ENCODE measurements at places on chromosomes 2 and 18.

- no peak for DNase-seq
Observed at GRCh38 chr18:39772155-39772919, 2182.7 kb upstream of the PIK3C3 start.

DNA sequence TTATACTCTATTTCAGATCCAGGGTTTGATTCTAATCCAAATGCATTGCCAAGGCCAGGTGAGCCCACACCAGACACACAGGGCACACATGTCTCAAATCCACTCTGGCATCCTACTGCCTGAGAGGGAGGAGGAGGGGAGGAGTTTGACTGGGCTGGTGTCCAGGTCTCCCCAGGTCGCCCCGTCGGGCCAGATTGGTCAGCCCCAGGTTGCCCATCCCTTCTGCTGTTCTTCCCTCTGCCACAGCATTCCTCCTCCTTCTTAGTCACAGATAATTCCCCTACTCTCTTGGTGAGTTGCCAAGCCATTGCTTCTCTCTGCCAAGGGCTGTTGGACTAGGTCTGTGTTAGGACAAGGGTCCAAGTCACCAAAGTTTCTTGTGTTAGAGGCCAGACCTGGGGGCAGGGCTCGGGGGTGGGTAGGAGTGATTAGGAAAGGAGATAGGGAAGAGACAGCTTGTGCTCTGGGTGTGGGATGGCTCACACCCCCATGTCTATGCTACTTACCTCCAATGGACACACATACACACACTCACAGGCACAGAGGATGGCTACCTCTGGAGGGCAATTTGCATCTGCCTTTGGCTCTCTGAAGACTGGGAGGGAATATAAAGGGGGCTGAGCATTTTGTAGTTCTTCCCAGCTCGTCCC, 2.5 kb upstream of the EGR4 start:
- no peak for DNase-seq

DNA sequence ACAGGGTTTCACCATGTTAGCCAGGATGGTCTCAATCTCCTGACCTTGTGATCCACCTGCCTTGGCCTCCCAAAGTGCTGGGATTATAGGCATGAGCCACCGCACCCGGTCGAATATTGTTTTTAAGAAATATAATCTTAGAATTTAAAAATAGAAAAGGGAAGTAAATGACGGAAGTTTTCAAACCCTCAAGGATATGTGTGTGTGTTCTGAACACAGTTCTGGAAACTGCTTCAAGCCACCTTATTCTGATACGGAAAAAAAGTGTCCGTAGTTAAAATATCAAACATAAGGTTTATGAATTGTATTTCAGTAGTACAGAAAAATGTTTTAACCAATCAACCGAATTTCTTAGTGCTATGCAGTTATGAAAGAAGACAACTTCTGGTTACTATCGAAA, 115.9 kb downstream of the UPP2 start:
- DNase-seq, result no peak

- no peak for DNase-seq
Observed at GRCh38 chr2:12971581-12972365, 255.0 kb downstream of the TRIB2 start.

GRCh38 chr2:180366481-180366880, 359.4 kb upstream of the CWC22 start:
- DNase-seq, result no peak

GRCh38 chr18:79393635-79394533, 1.8 kb upstream of the NFATC1 start:
- no peak for DNase-seq

DNA sequence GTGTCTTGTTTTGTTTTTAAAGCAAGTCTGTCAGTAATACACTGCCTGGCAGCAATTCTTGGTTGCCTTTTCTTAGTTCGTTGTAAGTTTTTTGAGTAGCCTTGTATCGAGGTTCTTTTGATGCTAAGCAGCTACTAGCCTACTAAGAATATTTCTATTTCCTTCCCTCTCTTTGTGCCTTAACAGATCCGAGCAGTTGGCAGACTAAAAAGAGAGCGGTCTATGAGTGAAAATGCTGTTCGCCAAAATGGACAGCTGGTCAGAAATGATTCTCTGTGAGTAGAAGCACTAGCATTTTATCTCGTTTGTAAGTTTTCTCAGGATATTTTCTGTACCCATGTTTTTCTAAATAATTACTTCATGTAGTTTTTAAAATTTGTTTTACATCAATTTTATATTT, 15.1 kb downstream of the MFF start:
- no peak for DNase-seq

DNA sequence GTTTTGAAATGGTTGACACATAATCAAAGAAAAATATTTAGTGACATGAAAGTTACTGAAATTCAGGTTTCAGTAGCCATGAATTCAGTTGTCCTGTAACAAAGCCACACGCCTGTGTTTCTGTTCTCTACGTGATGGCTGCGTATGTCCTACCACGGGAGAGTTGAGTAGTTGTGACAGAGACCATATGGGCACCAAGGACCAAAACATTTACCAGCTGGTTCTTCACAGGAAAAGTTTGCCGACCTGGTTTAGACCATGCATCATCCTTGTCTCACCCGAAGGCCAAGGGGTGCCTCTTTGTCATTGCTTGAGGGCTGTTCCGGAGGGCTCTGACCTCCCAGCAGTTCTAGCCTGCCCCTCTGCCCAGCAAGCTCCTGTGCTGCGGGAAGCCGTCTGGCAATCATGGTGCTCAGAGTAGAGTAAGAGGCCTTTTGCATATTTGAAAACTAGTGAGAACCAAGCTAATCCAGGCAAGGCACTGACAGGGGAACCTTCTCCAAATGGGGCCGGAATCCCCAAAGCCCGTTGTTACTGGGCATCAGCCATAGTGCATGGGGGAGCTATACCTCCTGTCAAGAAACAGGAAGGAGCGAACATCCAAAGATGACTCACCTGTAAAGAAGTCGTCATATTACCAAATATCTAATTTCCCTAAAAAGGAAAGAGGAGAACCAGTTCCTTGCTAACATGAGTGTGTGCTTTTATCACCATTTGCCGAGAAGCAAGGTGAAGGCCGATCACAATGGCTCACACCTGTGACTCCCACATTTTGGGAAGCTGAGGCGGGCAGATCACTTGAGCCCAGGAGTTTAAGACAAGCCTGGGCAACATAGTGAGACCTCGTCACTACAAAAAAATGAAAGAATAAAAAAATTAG, 92.6 kb upstream of the RAB12 start:
- no peak for DNase-seq

DNA sequence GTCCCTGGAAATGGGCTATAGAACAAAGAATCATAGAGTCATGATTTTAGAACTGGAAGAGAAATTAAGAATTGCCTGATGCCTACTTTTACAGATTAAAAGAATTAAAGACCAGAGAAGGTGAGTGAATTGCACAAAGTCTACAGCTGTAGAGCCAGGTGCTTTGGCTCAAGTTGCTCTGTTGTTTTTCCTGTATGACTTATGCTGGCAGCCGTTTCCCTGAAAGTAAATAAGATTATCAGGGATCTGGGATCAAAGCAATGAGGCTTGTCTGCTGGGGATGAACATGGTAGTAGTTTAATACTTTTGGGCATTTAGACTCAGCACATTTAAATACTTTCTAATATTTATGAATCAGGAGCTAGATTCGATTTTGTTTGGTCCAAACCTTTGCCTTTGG, 166.9 kb downstream of the PRPF40A start:
- DNase-seq, result no peak

- no peak for DNase-seq
Observed at GRCh38 chr2:133525613-133526529, 42.4 kb downstream of the NCKAP5 start.

- DNase-seq, result peak; percentile 98
Observed at GRCh38 chr2:111698743-111699554, 185.0 kb downstream of the ANAPC1 start.

DNA sequence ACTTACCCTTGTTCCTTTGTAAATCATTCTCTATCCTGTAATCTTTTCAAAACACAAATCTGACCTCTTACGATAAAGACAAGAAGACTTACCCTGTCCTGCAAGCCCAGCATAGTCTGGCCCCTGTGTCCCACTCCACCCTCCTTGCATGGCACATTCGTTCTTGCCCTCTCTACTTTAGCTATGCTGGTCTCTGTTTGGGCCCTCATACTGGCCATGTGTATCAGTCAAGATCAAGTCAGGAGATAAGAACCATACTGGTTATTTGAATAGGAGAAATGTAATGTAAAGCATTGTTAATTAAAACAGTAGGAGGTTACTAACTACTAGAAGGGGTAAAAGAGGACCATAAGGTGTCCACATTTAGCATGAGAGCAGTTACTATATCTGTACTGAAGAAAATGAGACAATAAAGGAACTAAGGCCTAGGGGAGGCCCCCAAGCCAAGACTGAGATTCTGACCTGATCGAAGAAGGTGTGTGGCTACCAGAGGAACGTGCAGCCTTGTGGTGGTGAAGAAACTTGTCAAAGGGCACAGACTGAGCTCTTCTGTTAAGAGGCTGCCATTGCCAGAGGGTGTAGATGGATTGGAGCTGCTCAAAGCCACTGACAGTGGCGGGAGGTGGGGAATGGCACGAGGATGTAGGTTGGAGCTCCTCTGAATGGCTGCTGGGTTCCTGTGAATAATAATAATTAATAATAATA, 80.8 kb downstream of the KCTD18 start:
- DNase-seq, result no peak

- DNase-seq, result no peak
Observed at GRCh38 chr2:32264422-32265105, at the start of gene NLRC4. Gene NLRC4 (minus strand): TSS chr2:32264886. CDS start chr2:32256775, 8,111 bp downstream.

DNA sequence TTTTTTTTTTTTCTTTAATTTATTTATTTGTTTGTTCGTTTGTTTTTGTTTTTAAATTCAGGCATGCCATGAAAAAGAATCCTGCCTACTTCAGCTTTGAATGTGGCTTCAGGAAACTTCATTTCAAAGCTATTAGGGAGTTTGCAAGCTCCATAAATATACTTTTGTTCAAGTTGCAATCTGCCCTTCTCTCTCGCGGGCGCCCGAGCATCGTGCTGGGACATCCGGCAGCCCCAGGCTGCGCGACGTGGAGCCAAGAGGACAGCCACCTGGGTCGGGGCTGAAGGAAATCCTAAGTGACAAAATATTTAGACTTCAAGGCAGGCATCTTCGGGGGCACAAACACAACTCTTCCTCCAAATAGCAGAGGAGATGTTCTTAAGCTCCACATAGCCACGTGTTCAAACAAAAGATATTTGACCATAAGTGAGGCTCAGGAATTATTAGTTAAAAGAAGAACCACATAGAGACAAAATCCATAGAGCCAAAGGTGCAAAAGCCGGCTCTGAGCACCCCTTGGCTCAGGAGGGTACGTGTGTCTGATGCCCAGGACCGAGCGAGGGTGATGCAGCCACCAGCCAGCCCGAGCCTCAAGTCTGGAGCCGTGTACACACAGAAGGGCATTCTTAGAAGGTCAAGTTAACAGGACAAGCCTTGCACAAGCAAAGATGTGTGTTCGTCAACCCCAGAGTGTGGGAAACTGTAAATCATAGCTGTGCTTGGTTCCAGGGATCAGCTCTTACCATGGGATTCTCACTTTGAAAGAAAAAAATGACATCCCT, 256.5 kb upstream of the SALL3 start:
- DNase-seq, result no peak

- no peak for DNase-seq
Observed at GRCh38 chr18:56333839-56334238, 304.6 kb downstream of the TXNL1 start.

GRCh38 chr2:182807319-182807718, 59.1 kb downstream of the FRZB start:
- no peak for DNase-seq
